ENCODE measurements at places on chromosomes 2 and 18.

GRCh38 chr2:20169796-20170703 lies 54.9 kb downstream of the SDC1 start:
- DNase-seq, result no peak

DNA sequence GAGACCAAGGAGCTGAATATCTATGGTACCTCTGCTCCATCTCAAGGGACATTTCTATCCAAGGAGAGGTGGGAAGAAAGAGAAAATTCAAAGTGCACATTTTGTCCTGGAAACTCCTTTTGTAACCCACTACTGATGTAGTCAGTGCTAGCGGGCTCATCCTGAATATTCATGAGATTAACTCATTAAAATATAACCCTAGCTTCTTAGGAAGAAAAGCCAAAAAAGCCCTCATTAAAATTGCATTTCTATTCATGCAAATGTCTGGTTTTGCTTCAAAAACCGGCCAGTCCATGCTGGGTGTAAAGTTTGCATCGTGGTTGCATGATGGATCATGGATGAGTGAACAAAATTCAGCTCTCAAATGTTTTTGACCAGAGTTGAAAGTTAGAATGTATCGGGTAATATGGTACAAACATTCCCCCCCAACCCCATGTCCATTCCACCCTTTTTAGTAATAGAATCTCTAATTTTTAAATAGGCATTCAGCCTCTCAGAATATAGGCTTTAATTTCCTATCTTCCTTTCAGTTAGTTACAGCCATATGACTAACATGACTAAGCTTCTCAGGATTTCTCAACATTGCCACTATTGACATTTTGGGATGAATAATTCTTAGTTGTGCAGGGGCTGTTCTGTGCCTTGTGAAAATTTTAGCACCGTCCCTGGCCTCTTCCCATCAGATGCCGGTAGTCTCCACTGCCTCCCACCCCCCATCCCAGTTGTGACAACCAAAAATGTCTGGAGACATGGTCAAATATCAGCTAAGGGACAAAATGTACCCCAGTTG lies 104.2 kb upstream of the RND3 start:
- DNase-seq, result no peak

GRCh38 chr2:241201445-241202267 lies 13.2 kb downstream of the ANO7 start:
- DNase-seq, result no peak

DNA sequence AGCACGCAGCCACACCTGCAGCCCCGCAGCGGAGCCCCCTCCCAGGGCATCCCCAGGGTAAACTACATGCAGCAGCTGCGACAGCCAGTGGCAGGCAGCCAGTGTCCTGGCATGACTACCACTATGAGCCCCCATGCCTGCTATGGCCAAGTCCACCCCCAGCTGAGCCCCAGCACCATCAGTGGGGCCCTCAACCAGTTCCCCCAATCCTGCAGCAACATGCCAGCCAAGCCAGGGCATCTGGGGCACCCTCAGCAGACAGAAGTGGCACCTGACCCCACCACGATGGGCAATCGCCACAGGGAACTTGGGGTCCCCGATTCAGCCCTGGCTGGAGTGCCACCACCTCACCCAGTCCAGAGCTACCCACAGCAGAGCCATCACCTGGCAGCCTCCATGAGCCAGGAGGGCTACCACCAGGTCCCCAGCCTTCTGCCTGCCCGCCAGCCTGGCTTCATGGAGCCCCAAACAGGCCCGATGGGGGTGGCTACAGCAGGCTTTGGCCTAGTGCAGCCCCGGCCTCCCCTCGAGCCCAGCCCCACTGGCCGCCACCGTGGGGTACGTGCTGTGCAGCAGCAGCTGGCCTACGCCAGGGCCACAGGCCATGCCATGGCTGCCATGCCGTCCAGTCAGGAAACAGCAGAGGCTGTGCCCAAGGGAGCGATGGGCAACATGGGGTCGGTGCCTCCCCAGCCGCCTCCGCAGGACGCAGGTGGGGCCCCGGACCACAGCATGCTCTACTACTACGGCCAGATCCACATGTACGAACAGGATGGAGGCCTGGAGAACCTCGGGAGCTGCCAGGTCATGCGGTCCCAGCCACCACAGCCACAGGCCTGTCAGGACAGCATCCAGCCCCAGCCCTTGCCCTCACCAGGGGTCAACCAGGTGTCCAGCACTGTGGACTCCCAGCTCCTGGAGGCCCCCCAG lies 254.1 kb downstream of the GLI2 start:
- no peak for DNase-seq

DNA sequence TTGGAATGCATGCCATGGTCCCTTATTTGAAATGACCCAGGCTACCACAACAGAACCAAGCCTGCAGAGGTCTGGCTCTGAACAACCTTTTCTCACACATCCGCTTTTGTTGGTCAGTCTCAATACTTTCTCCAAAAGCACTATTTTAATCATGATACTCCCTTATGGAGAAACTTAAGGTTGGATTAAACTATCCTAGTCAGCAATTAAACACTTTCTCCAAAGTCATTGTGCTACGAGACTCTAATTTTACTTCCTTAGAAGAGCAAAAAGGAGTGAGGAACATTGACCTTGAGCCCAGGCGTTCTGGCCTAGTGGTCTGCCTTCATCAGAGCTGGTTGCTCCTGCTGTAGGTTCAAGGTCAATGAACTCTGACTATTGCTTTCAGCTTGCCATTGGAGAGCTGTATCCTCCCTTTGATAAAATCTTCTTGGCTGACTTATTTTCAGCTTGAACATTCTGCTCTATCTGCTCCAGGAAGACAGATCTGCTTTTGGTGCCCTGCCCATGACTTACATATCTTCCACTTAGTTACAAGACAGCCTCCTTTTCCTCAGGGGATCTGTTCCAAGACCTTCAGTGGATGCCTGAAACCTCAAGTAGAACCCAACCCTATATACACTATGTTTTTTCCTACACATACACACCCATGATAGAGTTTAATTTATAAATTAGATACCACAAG lies 91.2 kb downstream of the NCKAP5 start:
- DNase-seq, result no peak

GRCh38 chr2:107281637-107282036 lies 395.7 kb upstream of the ST6GAL2 start:
- no peak for DNase-seq

DNA sequence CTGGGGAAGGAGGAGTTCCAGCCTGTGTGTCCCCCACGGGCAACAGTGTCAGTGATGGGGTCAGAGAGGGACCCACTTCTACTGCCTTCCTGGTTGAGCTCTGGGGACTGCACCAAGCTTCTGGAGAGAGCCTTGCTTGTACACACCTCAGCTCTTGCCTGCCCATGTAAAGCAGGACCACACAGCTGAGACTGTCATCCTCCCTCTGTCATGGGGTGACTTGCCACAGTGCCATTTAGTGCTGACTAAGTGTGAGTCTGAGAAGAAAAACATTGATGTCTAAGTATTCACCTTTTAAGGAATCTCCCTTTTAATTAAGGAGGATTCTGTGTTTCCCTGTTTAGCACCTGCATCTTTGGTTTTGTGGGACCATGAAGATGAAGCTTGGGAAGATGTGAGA lies 159.1 kb downstream of the FHOD3 start:
- no peak for DNase-seq

DNA sequence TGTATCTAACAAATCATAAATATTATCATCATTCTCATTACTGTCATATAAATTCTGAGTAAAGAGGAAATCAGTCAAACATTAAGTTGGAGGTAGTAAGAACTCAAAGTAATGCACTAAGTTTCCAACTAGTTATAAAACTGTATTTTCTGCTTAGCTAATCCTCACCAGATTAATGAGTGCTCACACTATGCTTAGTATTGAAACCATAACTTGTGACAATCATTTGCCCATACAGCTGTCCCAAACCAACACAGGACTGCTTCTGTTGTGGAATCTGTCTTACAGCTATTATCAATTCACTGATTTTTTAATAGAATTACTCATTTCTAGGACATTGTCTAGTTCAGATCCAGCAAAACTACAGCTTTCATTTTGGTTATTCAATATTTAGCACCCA lies 41.5 kb upstream of the TANK start:
- DNase-seq, result no peak

DNA sequence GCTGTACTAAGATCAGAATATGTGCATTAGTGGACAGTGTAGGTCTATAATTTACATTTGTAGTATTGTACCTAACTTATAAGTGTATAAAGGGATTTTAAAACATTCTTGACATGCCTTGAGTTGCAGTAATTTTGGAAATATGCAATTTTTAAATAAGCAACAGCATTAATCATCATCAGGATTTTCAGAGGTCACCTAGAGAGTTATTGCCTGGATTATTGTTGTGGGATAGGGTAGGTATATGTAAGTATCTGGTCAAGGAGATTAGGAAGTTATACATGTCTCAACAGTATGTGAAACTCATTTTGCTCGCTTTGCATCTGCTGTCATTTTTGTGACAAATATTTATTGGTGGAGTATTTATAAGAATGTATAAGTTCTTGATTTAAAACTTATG lies 184.2 kb downstream of the WDR7 start:
- no peak for DNase-seq

GRCh38 chr2:160842286-160842685 lies 317.9 kb upstream of the TANK start:
- DNase-seq, result no peak

GRCh38 chr2:219249203-219249980 lies 3.7 kb upstream of the TUBA4B start:
- no peak for DNase-seq

- DNase-seq, result no peak
These were observed 2082.3 kb upstream of the CELF4 start for GRCh38 chr18:39647627-39648534.

- no peak for DNase-seq
These were observed 66.7 kb upstream of the RPL31 start for GRCh38 chr2:100935372-100935752.

DNA sequence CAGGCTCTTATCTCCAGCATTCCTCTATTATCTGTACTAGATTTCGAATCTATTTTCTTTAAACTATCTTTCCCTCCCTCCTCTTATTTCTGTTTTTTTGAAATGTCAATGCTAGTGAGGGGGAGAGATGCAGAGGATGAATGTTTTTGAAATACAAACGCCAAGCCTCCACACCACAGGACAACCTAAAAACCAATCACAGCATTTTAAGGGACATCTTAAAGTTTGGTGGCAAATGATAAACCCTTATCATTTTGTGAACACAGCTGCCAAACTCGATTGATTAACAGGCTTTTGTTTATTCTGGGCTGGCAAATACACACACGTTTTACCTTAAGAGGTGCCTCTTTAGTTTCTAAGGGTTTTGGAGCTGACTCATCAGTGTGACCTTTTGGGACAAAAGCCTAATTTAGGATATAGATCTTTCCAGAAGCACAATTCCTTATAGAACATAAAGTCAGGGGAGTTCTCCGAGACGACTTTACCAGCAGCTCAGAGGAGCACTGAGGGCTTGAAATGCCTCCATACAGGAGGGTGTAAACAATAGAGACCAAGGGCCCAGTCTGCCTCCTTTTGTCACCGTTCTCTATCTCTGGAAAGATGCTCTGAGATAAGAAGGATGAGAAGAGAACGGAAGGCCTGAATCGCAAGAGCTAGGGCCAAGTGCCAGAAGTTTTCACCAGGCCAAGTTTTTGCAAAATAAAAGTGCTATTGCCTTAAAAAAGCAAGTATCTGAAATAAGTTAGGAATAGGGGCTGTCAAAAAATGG lies 4.2 kb upstream of the MEIS1 start:
- DNase-seq, result no peak

DNA sequence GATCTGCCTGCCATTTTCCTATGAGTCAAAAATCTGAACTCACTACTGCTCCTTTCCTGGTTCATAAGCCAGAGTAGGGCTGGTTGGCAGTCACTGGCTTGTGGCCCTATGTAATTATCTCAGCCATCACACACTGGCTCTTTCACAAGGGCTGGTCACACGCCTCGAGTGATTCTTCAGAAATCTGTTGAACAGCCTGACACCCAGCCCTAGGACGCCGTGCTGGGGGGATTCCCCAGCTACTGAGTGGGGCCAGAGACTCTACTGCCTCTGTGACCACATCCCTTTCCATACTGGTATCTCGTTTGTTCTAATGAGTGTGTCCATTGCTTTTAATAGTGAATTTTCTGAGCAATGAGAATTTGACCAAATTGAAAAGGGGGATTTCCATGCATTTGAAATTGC lies 45.8 kb upstream of the RBM44 start:
- DNase-seq, result no peak

- DNase-seq, result no peak
These were observed 90.9 kb upstream of the KLF7 start for GRCh38 chr2:207256476-207257207.

- DNase-seq, result no peak
These were observed 78.6 kb upstream of the RANBP2 start for GRCh38 chr2:108640731-108641130.

- DNase-seq, result no peak
These were observed 231.9 kb downstream of the BCL2 start for GRCh38 chr18:63087421-63088230.

DNA sequence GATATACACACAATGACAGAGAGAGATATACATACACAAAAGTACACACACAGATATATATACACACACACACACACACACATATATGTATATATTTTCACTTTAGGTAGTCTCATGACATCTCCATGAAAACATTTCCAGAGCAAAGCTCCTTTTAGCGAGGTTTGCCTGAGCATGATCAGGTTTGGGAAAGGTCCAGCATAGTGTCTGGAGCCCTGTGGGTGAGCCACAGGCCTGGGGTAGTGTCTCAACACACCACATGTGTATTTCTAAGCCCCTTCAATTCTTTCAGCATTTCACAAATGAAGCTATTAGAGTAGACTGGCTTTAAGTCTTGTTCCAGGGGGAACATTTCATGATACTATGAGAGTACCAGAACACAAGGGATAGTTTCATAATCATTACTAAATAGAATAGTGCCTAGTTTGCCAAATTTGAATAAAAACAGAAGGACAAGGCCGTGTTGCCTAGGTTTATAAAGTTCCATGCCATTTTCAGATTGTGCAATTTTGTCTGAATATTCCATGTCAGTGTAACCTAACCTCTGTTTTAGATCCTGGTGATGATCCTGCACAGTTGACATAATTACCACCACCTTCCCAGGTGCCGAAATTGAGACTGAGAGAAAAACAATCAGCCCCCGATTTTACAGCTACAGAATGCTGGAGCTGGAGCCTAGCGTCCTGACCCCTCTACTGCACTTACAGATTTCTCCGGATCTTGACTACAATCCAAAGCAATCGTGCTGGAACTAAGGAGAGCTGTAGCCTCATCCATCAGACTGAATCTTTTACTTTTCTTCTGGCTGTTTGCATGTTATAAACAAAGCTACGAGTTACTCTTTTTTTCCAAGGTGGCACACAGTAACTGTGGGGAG lies 332.7 kb downstream of the CYRIA start:
- DNase-seq, result no peak

GRCh38 chr18:31217038-31217849 lies 54.6 kb upstream of the DSC1 start:
- no peak for DNase-seq

- no peak for DNase-seq
These were observed 1102.1 kb upstream of the KLHL29 start for GRCh38 chr2:22282916-22283315.
